Body of pancreas (tissue), 4 donors: ENCODE measurements at places on chromosomes 7 and 10. TPM values are rescaled to one million over a fixed set of nuclear protein-coding genes. Genes with fewer than 3 reads are reported as not detected.

The CPN1 gene
- total RNA-seq: not detected

The C10orf67 gene
- total RNA-seq: not detected

The AKR1C8 gene
- not detected for total RNA-seq

DNA sequence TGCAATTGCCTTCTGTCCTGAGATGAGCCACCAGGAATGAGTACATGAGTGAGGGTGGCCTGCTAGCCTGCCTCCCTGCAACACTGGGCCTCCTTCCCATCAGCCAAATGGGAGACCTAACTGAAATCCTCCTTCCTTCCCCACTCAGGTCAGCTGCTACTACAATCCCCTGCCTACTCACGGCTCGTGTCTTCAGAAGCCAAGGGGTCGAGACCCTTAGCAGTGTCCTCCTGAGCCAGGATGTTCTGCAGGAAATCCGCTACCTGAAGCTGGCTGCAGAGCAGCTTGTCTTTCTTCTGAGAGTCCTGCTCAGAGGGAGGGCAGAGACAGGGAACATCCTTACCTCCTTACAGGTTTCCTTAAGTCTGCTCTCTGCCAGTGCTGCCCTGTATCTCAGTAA is 1.2 kb downstream of the ZWINT start:
- DNase-seq: no peak

DNA sequence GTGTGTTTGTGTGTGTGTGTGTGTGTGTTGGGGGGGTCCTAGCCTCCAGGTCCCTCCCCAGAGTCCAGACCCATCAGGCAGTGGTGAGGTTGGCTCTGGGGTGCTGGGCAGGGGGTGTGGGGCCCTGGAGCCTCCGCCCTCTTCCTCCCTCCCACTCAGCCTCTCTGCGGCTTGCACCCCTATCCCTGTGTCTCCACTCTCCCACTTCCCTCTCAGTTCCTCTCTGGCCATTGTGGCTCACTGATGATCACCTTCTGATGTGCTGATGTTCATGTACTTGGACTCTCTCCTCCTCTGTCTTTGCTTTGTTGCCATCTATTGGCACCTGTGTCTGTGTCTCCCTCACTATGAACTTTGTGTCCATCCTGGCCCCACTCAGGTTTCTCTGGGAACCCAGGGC is 298.7 kb downstream of the ZEB1 start:
- DNase-seq: no peak

DNA sequence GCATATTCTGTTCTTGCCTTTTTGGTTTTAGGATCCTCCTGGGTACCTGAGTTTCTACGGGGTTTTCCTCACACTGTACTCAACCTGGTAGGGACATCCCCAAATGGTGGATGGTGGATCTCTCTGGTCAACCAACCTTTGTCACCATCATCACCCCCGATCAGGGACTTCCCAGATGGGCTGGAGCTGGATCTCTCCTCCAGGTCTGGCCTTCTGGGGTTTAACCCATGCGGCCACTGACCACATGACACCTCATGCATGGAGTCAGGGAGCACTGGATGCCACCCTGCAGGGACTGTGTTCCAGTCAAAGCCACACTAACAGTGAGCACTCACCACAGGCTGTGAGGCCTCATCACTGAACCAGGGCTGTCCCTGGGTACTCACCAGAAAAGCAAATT is 80.0 kb downstream of the CELF2 start:
- no peak for DNase-seq
